ENCODE measurements at places on chromosomes 1 and 21.

GRCh38 chr1:204528677-204529076 lies 12.5 kb downstream of the MDM4 start:
- no peak for DNase-seq

DNA sequence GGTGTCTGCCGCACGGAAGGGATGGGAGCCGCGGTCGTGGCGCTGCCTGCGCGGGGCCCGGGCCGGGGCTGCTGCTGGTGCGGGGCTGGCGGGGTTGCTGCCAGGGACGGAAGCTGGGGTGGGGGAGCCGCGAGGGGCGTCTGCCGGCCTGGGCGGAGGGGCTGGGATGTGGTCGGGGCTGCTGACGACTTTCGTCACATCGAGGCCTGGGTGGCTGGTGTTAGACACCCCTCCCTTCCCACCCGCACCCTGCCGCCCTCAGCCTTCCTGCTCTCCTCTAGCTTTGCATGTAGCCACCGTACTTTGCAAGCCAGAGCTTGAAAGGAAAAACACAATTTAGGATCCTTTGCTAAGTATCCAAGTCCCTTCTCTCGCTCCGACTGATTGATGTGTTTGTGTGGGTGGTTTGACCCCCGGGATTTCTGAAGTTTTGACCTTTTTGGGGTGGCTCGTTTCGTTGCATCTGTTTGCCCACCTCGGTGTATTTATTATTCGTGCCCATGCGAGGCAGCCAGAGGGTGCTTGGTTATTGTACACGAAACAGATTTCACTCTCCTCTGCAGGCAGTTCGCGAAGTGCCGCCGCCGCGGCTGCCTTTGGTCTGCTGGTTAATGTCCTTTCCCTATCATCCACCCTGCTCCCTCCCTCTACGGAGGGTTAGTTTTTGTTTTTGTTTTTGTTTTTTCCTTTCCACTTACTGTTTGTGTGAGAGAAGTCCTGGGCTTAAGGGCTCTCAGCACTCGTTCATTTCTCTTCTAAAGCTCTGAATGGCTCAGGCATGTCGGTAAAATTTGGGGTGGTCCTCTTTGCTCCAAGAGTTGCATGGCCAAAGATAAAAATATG lies 868 bp downstream of the C1orf21 start:
- peak; percentile 53 for DNase-seq

GRCh38 chr21:31659286-31659535 lies 282 bp upstream of the SOD1 start:
- DNase-seq = no peak

DNA sequence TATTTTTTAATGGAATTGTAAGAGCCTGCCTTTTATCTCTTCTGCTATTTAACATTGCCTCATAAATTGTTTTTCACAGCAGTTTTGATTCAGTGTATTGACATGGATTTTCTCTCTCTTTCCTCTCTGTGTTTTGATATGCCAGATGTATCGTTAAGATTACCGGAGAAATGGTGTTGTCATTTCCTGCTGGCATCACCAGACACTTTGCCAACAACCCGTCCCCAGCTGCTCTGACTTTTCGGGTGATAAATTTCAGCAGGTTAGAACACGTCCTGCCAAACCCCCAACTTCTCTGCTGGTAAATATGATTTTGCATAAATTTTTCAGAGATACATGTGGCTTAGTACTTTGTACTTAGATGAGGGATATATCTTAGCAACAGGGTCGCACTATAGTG lies 23.1 kb upstream of the DYNLT5 start:
- no peak for DNase-seq

DNA sequence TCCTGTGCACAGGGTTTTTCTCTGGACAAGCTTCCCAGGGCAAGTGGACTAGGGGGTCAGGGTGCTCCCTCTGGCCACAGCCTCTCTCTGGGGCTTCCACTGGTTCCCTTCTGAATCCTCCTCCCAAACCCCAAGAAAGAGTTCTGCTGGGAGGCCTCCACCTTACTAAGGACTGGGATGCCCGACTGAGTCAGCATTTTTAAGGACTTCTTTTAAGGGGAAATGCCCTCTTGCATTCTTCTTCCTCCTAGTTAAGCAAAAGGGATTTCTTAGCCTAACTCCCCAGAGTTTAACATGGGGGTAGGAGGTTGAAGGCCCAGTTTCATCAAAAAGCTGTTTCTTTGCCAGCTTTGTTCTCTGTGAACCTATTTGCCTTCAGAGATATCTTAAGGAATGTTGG lies 99.7 kb upstream of the KRTAP19-8 start:
- no peak for DNase-seq

DNA sequence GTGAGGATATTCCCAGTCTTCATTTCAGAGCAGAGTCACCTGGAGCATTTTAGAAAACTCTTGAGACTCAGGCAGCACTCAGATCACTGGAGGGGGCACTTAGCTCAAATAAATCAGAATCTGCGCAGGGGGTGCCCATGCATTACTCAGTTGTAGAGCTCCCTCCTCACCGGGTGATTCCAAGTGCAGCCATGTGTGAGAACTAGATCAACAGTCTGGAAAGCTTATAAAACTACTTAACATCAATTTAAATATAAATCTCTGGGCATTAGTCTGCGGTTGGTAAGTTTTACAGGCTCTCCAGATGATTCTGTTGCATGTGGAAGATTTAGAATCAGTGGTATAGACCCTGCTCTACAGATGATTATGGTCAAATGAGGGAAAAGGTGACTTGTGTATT lies 128.6 kb downstream of the ST6GALNAC3 start:
- DNase-seq = no peak
